Stimulated activated CD8-positive, alpha-beta memory T cell treated with anti-CD3 and anti-CD28 coated beads, Interleukin-7, amount 100 ng/mL, for 4 hours (primary cell): ENCODE measurements at places on chromosomes 4 and X.

DNA sequence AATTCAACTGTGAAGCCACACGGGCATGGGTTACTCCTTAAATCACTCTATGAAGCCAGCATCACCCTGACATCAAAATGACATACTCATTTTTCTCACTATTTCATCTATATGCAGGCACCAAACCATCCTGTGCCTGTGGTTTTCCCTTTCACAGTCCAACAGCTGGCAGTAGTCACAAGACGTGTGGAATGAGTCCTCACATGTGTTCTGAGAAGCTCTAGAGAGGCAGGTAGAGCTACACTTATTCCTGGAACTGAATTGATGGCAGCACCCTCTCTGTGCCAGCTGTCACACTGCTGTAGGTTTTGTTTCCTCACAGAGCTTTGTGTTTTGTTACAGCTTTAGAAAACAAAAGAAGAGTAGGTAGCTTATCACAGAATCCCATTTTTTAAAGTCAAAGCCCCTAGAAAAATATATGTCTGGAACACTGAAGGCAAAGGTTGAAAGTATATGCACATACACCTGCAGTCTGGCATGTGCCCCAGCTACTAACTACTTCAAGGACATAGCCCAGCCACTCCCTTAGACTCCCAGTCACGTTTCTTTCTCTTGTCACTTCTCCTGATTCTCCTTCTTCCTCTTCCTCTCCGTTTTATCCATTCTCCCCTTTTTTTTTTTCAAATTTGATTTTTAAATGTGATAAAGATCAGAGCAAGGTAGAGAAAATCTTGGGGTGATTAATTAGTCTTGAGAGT, 107.1 kb downstream of the ANXA10 start:
- DNase-seq = no peak

- DNase-seq = no peak
These were observed 2.0 kb downstream of the HSPA4L start for GRCh38 chr4:127783955-127784770.

DNA sequence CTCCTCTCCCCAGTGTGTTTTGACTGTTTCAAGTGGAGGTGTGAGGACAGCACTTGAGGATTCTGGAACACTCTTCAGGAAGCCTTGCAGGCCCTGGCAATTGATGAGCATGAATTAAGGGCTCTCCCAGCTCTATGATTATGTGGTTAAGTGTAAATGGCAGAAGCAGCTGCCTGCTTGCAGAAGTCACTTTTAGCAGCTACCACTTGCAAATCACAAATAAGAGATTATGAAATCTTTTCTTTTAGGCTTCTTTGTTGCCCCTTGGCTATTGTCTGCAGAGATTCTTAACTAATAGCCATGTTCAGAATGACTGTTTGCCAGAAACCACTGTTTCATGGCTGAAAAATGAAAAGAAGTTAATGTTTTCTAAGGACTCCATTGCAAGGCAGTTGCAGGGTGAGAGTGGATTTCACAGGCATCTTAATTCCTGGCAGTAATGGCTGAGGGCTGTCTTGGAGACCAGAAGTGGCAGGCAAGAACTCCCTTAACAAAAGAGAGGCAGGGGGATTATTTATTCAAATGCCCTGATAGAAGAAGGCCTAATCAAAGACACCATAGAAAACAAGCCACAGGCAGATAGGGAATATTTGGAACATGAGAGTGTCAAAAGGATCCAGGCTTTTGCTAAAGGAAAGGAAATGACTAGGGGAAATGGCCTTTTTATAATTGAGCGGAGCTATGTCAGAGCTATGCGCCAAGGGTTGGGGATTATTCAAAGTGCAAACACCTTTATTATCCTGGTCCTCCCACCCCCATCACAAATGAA, 8.3 kb upstream of the HOPX start:
- DNase-seq = no peak

DNA sequence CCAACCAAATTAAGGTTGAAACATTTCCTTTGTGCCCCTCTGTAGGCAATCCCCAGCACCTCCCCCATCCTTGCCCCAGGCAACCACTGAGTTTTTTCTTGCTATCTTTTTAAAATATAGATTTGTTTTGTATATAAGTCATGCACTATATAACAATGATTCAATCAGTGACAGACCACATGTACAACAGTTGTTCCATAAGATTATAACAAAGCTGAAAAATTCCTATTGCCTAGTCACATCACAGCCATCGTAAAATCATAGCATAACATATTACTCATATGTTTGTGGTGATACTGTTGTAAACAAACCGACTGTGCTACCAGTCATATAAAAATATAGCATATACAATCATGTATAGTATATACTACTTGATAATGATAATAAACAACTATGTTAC, 211.9 kb upstream of the NRK start:
- DNase-seq = no peak

GRCh38 chr4:7867191-7867590, 72.5 kb downstream of the AFAP1 start:
- DNase-seq = no peak

DNA sequence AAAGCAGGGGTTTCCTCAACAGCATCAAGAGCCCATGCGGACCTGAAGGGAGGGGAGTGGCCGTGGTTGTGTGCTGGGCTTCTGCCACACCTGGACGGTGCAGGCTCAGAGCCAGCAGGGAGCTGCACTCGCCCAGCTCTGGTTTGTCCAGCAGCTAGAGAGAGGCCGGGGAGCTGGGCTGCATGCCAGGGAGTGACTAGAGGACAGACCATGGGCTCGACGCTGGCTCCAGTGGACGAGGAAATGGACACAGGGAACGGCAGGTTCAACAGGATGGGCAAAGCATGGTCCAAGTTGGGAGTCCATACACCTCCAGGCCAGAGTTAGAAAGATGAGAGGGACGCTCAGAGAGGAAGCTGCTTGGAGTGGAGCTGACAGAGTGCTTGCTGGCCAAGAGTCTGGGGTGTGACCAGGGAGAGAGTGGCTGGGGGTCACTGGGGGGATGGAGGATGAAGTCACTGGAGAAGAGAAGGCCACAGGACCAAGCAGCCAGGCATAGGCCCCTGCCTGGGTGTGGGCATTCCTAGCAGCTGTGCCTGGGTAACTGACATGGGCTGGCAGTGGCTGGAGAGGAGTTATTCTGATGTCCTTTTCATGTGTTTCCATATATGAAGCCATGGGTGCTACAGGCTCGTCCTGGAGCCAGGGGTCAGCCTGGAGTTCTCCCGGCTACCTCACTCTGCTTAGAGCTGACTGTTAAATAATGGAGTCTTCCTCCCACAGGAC, 42.8 kb downstream of the HTT-AS start:
- no peak for DNase-seq

GRCh38 chrX:132883358-132883915, 75.0 kb downstream of the HS6ST2 start:
- no peak for DNase-seq

GRCh38 chr4:374298-375160, 36.9 kb downstream of the ZNF141 start:
- DNase-seq = no peak

DNA sequence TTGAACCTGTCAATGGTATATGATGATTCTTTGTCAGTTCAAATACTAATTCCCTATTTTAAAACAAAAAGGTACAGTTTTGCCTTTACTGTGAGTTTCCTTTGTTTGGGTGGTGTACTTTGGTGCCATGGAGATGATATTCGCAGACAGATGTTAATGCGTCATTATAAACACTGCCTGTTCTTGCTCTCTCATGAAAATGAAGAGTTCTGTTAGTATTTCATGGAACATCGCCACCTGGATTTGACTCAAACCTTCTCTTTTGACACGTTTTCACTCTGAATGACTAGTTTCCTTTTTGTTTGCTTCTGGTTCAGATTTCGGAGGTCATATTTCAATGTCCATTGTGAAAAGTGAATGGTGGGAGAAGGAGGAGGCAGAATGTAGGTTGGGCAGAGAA, 6.9 kb upstream of the CTSO start:
- DNase-seq = no peak

DNA sequence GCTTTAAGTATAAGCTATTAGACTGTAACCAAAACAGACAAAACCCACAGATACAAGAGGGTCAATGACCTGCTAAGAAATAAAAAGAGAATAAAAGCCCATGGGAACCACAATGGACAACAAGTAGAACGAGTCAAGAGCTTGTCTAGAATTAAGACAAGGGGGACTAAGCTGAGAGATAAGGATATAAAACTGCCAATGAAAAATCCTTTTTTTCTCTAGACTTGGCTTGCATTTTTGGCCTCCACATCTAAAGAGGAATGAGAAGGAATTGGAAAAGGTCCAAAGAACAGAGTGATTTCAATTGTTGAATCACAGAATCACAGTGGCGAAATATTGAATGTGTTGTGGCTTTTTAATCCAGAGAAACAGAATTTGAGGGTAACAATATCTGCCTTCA, 135.7 kb downstream of the QDPR start:
- DNase-seq = no peak

GRCh38 chr4:3021627-3022026, 52.7 kb downstream of the HTT-AS start:
- no peak for DNase-seq

DNA sequence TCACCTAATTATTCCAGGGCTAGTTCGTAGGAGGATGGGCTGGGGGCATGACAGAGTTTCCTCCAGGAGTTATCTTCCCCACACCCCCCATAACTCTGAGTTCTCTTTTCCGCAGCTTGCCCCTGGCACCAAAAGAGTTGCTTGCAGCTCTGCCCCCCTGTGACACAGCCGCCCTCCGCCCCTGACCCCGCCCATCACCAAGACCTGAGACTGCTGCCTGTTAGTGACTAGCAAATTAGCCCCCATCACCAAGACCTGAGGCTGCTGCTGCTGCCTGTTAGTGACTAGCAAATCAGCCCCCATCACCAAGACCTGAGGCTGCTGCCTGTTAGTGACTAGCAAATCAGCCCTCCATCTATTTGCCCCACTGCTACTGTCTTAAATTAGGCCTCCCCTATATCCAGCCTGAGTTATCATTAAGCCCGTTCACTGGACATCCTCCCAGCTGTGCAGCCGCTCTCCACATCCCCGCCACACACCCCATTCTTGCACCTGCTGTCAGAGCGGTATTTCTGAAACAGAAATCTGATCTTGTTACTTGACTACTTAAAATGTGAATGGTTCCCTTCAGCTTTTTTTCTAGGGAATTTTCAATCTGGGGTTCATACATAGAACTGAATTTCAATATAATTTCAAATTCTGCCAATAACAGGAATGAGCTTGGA, 1.5 kb upstream of the PAPSS1 start:
- DNase-seq = peak; percentile 60

- DNase-seq = no peak
These were observed 343.7 kb downstream of the ARAP2 start for GRCh38 chr4:35900286-35901243.

DNA sequence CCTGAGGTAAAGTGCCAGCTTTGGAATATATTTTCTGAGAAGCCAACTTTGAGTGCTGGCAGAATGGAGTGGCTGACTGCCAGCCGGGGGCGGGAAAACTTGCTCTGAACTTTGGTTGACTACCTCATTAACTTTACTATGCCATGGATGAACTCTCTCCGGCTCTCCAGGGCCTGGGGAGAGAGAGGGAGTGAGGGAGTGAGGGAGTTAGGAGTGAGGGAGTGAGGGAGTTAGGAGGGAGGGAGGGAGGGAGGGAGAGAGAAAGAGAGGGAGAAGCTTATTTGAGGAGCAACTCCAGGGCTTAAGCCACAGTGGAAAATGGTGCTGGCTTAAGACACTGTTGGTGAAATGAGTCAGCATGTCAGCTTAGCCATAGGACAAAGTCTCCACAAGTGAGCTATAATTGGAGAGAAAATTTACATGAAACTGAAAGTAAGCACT, 280.9 kb upstream of the RPS6KA3 start:
- no peak for DNase-seq

DNA sequence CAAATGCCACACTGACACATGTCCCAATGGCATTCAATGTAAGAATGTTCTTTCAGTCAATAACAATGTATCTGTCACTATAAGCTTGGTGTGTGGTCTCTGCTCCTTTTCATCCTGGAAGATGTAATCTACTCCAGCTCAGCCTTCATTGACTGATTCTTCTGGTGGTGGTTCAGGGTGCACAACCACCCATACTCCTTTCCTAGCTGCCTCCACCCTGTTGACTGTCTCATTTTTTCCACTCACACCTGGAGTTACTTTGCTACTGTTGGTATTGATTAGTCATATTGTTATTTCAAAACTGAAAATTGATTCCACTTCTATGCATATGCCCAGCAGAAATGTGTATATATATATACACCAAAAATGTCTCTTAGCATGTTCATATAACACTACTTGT, 140.5 kb downstream of the ASB9 start:
- DNase-seq = no peak
